ENCODE measurements at places on chromosomes 5 and 9. TPM values are rescaled to one million over a fixed set of nuclear protein-coding genes. Genes with fewer than 3 reads are reported as not detected.

The OGN gene
- not detected for total RNA-seq

The LYSMD3 gene
- total RNA-seq, result 8.1 TPM

The C1QTNF2 gene
- total RNA-seq, result not detected

The TMEM252 gene
- total RNA-seq, result not detected

The FOXD4 gene
- total RNA-seq, result 0.56 TPM

The LCN9 gene
- total RNA-seq, result not detected

The GALNT10 gene
- 82.1 TPM for total RNA-seq

The SLC36A1 gene
- 10.7 TPM for total RNA-seq

The C5 gene
- 11.6 TPM for total RNA-seq

The ARHGEF39 gene
- total RNA-seq, result 17.0 TPM

The FCN2 gene
- not detected for total RNA-seq

The CXXC5 gene
- 17.3 TPM for total RNA-seq

The SPATA31C1 gene
- not detected for total RNA-seq

The PCDHGA4 gene
- total RNA-seq, result 0.19 TPM

The ADAMTS2 gene
- 0.09 TPM for total RNA-seq

The CFAP90 gene
- total RNA-seq, result 0.89 TPM

The SPINK13 gene
- not detected for total RNA-seq

The OR1Q1 gene
- not detected for total RNA-seq

The MED10 gene
- total RNA-seq, result 79.8 TPM

The BHMT gene
- total RNA-seq, result not detected

The SLC25A2 gene
- not detected for total RNA-seq
